ENCODE measurements at places on chromosomes 13 and 19. TPM values are rescaled to one million over a fixed set of nuclear protein-coding genes. Genes with fewer than 3 reads are reported as not detected.

CEBPA gene
- total RNA-seq, result 0.10 TPM

AP1M2 gene
- total RNA-seq, result not detected

- H3K4me1 ChIP-seq, result peaks cover 25% of the 10 kb centered on the region
- peak overlapping the region; percentile 67 for H3K27ac ChIP-seq
- H3K27me3 ChIP-seq, result peaks cover 73% of the 10 kb centered on the region
- DNase-seq, result peak; percentile 16
- H3K4me3 ChIP-seq, result peak overlapping the region; percentile 71
- peaks cover 5% of the 10 kb centered on the region for H3K36me3 ChIP-seq
Observed at GRCh38 chr19:30227012-30227621, 145.1 kb upstream of the ZNF536 start.

GRCh38 chr13:107767119-107767518, 448.2 kb downstream of the LIG4 start:
- H3K4me1 ChIP-seq, result no peaks in the 10 kb centered on the region
- H3K4me3 ChIP-seq, result no peak overlapping the region
- no peaks in the 10 kb centered on the region for H3K27me3 ChIP-seq
- no peaks in the 10 kb centered on the region for H3K36me3 ChIP-seq
- no peak for DNase-seq
- H3K27ac ChIP-seq, result no peak overlapping the region

DNA sequence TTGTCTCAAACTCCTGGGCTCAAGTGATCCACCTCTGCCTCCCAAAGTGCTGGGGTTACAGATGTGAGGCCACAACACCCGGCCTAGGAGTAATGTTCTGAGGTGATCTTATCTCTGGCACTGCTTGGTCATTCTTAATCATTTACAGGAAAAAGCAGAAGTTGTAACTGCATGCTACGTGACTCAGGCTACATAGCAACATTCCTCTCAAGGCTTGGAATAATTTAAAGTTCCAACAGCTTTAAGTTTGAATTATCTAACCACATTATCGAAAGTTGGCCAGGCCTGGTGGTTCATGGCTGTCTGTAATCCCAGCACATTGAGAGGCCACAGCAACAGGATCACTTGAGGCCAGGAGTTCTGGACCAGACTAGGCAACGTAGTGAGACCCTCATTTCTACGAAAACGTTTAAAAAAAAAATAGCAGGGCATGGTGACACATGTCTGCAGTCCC, 3.9 kb upstream of the B9D2 start:
- peaks cover 3% of the 10 kb centered on the region for H3K36me3 ChIP-seq
- no peak overlapping the region for H3K27ac ChIP-seq
- peaks cover 30% of the 10 kb centered on the region for H3K4me1 ChIP-seq
- no peak overlapping the region for H3K4me3 ChIP-seq
- no peaks in the 10 kb centered on the region for H3K27me3 ChIP-seq
- no peak for DNase-seq

Measured in activated CD4-positive, alpha-beta T cell treated with anti-CD3 and anti-CD28 coated beads, Interleukin-2, amount 10 ng/mL, durations not matched to agents 7 days and 5 days (primary cell).